ENCODE measurements at places on chromosomes 12 and 14.

GRCh38 chr12:42097971-42098370 is 46.7 kb downstream of the GXYLT1 start:
- DNase-seq, result no peak

GRCh38 chr12:102961466-102961855 is 4.0 kb downstream of the ASCL1 start:
- no peak for DNase-seq

GRCh38 chr12:618605-619004 is 44.6 kb downstream of the NINJ2 start:
- no peak for DNase-seq

GRCh38 chr12:23555825-23556207 is 393.7 kb downstream of the SOX5 start:
- no peak for DNase-seq

GRCh38 chr12:113104953-113105510 is 30.5 kb downstream of the RASAL1 start:
- no peak for DNase-seq
